ENCODE measurements at places on chromosomes 6 and 20.
A peak's percentile ranks its signal among the peaks of the same experiment; 100 is the strongest.

GRCh38 chr20:11469795-11470435, 447.8 kb upstream of the BTBD3 start:
- DNase-seq: no peak

DNA sequence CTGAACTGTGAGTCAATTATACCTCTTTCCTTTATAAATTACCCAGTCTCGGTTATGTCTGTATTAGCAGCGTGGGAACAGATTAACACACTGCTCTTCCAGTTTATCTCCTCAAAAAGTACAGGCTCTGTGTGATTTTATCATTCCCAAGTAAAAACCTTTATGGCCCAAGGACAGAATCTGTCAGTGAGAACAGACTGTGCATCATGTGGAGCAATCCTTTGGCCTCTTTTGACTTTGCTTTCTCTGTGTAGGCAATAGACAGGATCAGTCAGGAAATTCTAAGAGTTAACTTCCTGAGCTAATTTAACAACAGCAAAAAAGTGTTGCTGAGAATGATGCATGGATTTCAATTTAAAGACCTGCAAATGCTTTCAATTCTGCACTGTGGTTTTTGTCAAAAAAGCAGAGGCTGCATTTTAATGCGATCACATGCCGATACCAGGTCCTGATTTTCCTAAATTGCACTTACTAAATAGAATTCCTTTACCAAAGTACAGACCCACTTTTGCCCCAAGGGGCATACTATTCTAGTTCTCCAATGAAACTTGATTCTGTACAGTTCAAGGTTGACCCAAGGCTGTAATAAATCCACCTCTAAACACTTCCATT, 246.7 kb upstream of the MARCKS start:
- no peak for DNase-seq

GRCh38 chr6:131255911-131256310, 120.6 kb downstream of the AKAP7 start:
- DNase-seq: no peak

GRCh38 chr20:48787861-48788375, 39.9 kb downstream of the PREX1 start:
- DNase-seq: peak; percentile 36

DNA sequence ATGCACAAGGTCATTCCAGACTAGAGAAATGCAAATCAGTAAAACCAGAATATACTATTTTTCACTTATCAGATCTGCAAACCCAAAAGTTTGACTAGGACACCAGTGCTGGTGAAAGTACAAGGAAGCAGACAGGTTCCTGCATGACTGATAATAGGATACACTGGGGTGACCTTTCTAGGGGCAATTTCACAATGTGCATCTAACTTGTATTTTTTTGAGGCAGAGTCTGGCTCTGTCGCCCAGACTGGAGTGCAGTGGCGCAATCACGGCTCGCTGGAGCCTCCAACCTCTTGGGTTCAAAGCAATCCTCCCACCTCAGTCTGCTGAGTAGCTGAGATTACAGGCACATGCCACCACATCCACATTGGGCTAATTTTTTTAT, 11.4 kb downstream of the COMMD7 start:
- no peak for DNase-seq

DNA sequence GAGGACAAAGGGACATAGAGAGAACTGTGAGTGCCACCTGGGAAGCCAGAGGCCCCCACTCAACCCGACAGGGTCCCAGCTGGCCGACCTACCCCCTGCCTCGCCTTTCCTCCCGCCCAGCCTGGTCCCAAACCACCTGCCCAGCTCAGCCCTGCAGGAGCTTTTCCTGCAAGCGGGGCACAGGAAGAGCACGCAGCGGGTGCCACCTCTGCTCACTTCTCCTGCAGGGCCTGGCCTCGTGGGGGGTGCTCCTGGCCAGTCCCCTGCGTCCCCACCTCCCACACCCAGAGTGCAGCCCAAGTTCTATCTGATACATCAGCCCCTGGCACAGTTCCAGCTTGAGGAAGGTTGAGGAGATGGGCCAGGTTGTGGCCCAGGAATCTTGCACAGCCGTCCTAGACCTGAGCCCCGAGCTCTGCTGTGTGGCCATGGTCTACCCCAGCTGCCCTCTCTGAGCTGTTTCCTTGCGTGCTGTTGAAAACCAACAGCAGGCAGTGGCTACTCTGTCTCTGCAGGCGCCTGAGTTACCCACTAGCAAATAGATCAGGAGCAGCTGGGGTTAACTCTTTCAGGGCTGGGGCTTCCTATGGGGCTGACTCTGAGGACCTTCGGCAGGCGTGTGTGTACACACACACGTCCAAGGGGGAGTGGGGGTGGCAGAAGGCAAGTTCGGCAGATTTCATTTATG, 1.7 kb downstream of the NECAB3 start:
- DNase-seq: no peak

Measured in HFFc6 (cell line).